ENCODE measurements at places on chromosomes 6 and 20.
A peak's percentile ranks its signal among the peaks of the same experiment; 100 is the strongest.

DNA sequence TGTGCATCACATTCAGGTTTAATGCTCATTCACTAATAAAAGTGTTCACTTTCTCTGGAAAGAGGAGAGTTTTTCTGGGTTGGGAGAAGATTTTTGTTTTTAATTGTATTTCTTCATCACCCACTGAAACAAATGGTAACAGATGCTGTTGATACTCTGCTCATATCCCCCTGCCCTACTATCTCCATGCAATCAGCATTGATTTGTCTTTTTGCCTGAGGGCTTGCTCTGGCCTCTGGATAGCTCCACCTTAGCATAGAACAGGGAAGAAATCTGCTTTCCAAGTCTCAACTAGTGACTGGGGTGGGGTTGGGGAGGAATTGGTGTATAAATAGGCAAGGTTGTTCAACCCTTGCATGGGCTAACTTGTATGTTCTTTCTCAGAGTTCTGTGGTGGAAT is 296.4 kb downstream of the KHDRBS2 start:
- H3K27ac ChIP-seq, result no peak overlapping the region
- no peaks in the 10 kb centered on the region for H3K27me3 ChIP-seq
- H3K4me3 ChIP-seq, result no peak overlapping the region
- DNase-seq, result no peak
- H3K36me3 ChIP-seq, result no peaks in the 10 kb centered on the region

DNA sequence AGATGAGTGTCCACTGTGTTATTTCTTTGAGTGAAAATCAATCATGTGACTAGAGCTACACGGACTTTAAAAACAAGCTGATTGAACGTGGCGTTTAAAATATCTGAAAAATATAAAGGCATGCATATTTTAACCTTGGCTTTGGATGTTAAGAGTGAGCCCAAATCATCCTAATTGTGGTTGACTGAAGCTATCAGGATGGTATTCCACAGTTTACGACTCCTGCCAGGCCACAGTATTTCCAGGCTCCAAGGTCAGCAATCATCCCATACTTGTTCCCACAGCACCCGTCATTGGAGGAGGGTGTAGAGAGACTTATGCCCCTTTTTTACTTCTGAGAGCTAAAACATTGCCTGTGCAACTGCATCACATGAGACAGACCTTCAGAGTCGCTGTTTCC is 43.2 kb upstream of the TMX4 start:
- H3K27me3 ChIP-seq, result peaks cover 7% of the 10 kb centered on the region
- H3K36me3 ChIP-seq, result no peaks in the 10 kb centered on the region
- DNase-seq, result no peak
- H3K4me3 ChIP-seq, result no peak overlapping the region
- no peaks in the 10 kb centered on the region for H3K4me1 ChIP-seq

- no peaks in the 10 kb centered on the region for H3K4me1 ChIP-seq
- H3K4me3 ChIP-seq, result no peak overlapping the region
- H3K27ac ChIP-seq, result no peak overlapping the region
- H3K36me3 ChIP-seq, result no peaks in the 10 kb centered on the region
These were observed 68.4 kb upstream of the FABP7 start for GRCh38 chr6:122710908-122711635.

GRCh38 chr6:101489456-101489855 is 95.9 kb downstream of the GRIK2 start:
- DNase-seq, result no peak
- no peaks in the 10 kb centered on the region for H3K36me3 ChIP-seq
- H3K27ac ChIP-seq, result no peak overlapping the region
- no peaks in the 10 kb centered on the region for H3K4me1 ChIP-seq
- H3K4me3 ChIP-seq, result no peak overlapping the region
- no peaks in the 10 kb centered on the region for H3K27me3 ChIP-seq

- no peak overlapping the region for H3K4me3 ChIP-seq
- H3K27ac ChIP-seq, result no peak overlapping the region
- H3K4me1 ChIP-seq, result no peaks in the 10 kb centered on the region
- no peak for DNase-seq
- H3K36me3 ChIP-seq, result no peaks in the 10 kb centered on the region
These were observed 230.1 kb upstream of the MOCS1 start for GRCh38 chr6:40164345-40164755.

DNA sequence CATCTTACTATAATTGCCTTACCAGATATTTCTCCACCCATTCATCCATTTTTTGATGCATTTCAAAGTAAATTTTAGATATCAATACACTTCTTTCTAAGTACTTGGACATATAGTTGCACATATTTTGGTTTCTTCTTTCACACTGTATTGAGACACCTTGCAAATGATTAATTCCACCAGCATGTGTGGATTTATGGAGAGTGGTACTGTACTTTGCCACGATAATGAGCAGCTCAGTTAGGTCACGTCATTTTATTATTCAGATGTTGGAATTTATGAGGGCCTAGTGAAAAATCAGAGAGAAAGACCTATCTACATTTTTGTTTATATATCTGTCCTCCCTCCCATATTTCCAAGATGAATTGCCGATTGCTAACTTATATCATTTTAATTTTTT is 5.3 kb downstream of the NFYA start:
- H3K4me1 ChIP-seq, result peaks cover 64% of the 10 kb centered on the region
- H3K36me3 ChIP-seq, result peaks cover 34% of the 10 kb centered on the region
- DNase-seq, result no peak

GRCh38 chr6:113185299-113185698 is 671.8 kb upstream of the MARCKS start:
- H3K27ac ChIP-seq, result no peak overlapping the region
- H3K4me3 ChIP-seq, result no peak overlapping the region
- no peaks in the 10 kb centered on the region for H3K27me3 ChIP-seq
- DNase-seq, result no peak

- DNase-seq, result peak; percentile 74
- H3K27ac ChIP-seq, result no peak overlapping the region
- no peaks in the 10 kb centered on the region for H3K36me3 ChIP-seq
- H3K27me3 ChIP-seq, result peaks cover 54% of the 10 kb centered on the region
- H3K4me1 ChIP-seq, result no peaks in the 10 kb centered on the region
These were observed 38.3 kb upstream of the SLC32A1 start for GRCh38 chr20:38685853-38686473.

GRCh38 chr6:14709066-14709670 is 536.7 kb upstream of the JARID2 start:
- H3K27me3 ChIP-seq, result no peaks in the 10 kb centered on the region
- H3K4me1 ChIP-seq, result peaks cover 33% of the 10 kb centered on the region
- no peak overlapping the region for H3K4me3 ChIP-seq
- no peaks in the 10 kb centered on the region for H3K36me3 ChIP-seq

DNA sequence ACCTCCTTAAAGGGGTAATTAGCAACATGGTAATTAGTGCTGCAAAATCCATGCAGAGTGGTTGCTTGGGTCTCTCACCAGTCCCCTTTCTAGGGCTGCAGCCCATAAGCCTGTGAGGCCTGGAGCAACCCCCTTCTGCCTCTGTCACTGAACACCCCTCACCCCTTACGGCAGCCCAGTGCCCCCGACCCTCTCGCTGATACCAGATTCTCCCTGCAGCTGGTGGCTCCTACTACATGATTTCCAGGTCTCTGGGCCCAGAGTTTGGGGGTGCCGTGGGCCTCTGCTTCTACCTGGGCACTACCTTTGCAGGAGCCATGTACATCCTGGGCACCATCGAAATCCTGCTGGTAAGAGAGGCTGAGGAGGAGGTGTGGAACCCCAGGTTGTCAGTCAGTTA is 8.0 kb downstream of the SLC12A5 start:
- H3K27ac ChIP-seq, result no peak overlapping the region
- H3K27me3 ChIP-seq, result peaks cover 47% of the 10 kb centered on the region
- H3K36me3 ChIP-seq, result no peaks in the 10 kb centered on the region
- no peak for DNase-seq

- H3K36me3 ChIP-seq, result no peaks in the 10 kb centered on the region
- no peak overlapping the region for H3K4me3 ChIP-seq
- DNase-seq, result no peak
- H3K27ac ChIP-seq, result no peak overlapping the region
These were observed 493.1 kb upstream of the FLRT3 start for GRCh38 chr20:14830466-14830865.

GRCh38 chr20:8633366-8633765 is 435.5 kb upstream of the PLCB4 start:
- H3K27me3 ChIP-seq, result peaks cover 3% of the 10 kb centered on the region
- no peak overlapping the region for H3K27ac ChIP-seq
- H3K4me3 ChIP-seq, result no peak overlapping the region
- H3K36me3 ChIP-seq, result no peaks in the 10 kb centered on the region
- no peaks in the 10 kb centered on the region for H3K4me1 ChIP-seq
- DNase-seq, result no peak

DNA sequence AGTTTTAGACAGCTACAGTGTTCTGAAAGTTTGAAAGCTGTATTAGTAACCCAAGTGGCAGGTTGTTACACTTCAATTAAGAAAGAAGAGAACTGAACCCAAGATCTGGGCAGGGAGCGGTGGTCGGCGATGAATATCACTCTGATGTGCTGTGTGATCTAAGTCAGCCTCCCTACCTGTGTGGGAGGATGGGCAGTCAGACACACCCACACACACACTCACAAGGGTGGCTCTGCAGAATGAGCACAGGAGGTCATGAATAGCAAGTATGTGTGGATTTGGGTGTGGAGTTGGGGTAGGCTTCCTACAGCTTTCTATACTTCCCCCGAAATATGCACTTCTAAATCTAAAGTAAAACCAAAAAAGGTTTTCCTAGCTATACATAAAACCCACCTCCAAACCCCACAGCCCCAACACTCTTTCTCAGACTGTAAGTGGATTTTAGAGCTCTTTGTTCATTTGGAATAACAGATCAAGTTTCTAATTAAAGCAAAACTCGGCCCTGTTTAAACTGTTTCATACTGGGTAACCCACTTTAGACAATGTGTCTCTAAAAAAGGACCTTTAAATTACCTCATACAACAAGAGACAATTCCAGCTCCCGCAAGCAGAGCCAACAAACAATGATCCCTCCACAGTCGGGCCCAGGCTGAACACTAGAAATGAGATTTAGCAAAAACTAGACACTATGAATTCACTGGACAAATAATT is 19.4 kb downstream of the TNFRSF21 start:
- no peak for DNase-seq
- H3K4me1 ChIP-seq, result no peaks in the 10 kb centered on the region
- H3K27me3 ChIP-seq, result peaks cover 7% of the 10 kb centered on the region
- H3K27ac ChIP-seq, result no peak overlapping the region
- no peaks in the 10 kb centered on the region for H3K36me3 ChIP-seq

DNA sequence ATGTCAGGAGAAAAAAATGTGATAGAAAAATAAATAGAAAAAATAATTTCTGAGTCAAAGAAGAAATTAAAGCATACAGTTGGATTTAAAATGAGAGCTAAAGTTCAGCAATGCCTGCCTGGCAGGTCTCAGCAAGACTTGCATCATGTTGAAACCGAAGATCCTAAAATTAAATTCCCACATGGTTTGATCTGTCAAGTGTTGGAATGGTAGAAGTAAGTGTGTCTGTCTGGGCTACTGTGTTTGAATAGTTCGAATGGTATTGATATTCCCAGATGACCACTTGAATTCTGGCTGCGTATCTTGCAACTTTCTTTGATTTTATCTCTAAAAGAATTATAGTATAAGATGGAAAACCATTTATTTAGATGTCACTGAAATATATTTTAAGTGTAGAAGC is 1349.6 kb downstream of the EPHA7 start:
- no peak overlapping the region for H3K4me3 ChIP-seq
- H3K27me3 ChIP-seq, result no peaks in the 10 kb centered on the region
- no peak for DNase-seq
- H3K36me3 ChIP-seq, result no peaks in the 10 kb centered on the region

DNA sequence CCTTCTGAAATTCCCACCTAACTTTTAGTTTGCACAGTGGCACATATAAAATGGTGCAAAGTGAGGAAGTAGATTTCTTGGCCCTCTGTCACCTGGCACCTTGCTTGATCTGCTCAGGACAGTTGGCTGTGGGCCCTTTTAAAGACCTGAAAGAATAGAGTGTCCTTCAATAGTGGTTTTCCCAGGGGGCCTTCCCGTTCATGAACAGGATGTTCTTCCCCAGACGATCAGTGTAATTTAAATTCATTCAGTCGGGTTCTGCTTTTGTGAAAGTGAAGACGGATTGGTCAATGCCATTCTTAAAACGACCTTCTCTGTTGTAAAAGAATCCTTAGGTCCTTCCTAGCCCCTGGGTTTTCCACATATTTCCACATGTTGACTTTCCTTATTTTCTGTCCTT is 178.5 kb downstream of the SASH1 start:
- H3K27ac ChIP-seq, result no peak overlapping the region
- no peaks in the 10 kb centered on the region for H3K27me3 ChIP-seq
- H3K4me3 ChIP-seq, result no peak overlapping the region
- DNase-seq, result no peak
- no peaks in the 10 kb centered on the region for H3K36me3 ChIP-seq

GRCh38 chr6:34791164-34791700 is 651 bp upstream of the BLTP3A start:
- peaks cover 14% of the 10 kb centered on the region for H3K4me1 ChIP-seq
- no peaks in the 10 kb centered on the region for H3K27me3 ChIP-seq
- peak; percentile 53 for DNase-seq
- H3K36me3 ChIP-seq, result peaks cover 6% of the 10 kb centered on the region
- H3K27ac ChIP-seq, result peak overlapping the region; percentile 86

All from activated naive CD4-positive, alpha-beta T cell treated with anti-CD3 and anti-CD28 coated beads for 36 hours (primary cell).